Stimulated activated CD8-positive, alpha-beta memory T cell treated with anti-CD3 and anti-CD28 coated beads, Interleukin-15, amount 100 ng/mL, for 4 hours (primary cell): ENCODE measurements at places on chromosomes 6 and 20.

DNA sequence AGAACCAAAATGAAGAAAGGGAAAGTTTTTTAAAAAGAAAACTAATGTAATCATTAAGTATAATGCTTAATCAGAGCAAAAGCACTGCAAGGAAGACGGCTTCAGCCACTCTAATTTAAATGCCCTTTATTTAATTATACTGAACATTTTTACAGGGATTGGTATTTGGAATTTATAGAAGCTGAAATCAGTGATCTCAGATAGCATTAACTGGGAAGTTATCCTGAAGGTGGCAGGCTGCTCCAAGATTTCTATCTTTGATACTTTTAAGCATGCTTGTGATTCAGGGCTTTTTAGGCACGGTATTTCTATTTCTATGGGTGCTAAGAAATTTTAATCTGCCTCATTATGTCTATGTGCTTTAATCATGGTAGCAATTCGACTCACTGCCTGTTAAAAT is 1.3 kb upstream of the NDUFAF4 start:
- DNase-seq, result no peak

- DNase-seq, result no peak
These were observed 57.9 kb downstream of the SNAI1 start for GRCh38 chr20:50040432-50041245.

DNA sequence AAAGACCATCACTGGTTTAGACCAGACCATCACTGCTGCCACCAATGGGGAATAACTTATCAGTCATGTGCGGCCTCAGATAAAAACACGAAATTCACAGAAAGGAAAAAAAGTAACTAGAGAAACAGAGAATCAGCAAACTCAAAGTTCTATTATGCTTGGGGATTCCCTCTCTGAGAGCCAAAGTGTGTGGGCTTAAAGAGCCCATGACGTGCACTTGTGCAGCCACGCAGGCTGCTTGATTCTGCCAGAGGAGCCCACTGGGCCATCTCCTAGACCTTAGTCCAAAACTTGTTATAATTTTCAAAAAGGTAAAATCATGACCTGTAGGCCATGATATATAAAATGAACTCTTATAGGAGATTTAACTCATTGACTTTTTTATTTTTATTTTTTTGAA is 15.2 kb downstream of the RAB44 start:
- DNase-seq, result no peak

DNA sequence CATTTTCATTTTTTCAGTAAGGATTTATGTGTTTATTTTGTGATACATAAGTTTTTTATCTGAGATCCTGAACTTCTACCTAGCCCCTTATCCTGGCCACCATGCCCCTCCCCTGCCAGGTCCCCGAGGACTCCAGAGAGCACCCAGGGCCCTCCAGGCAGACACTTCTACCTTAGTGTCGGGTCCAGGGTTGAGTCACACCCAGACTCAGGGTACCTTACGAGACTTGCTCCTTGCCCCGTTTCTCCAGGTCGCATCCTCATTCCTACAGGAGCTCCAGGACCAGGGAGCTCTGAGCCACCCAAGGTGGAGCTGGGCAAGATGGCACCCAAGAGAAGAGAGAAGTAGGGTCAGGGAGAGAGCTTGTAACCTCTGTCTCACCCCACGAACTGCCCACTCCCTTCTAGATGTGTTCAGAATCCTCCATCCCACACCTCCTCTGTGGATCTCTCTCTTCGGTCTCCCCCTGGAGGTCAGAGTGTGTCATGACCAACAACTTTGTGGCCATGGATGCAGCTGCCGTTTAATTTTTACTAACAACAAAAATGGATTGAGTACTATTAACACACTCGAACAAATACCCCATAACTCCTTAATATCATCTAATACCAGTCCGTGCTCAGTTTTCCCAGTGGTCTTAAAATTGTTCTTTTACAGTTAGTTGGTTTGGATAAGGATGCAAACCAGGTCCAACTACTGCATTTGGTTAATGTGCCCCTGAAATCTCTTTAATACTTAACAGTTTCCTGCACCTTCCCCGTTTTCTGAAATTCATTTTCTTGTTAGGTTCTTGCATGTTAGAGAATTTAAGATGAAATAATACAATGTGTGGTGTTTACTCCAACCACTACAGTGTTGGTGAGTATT is 130.6 kb upstream of the INSM1 start:
- DNase-seq, result no peak

- no peak for DNase-seq
These were observed 435.7 kb upstream of the FKBP1C start for GRCh38 chr6:62775427-62776022.

DNA sequence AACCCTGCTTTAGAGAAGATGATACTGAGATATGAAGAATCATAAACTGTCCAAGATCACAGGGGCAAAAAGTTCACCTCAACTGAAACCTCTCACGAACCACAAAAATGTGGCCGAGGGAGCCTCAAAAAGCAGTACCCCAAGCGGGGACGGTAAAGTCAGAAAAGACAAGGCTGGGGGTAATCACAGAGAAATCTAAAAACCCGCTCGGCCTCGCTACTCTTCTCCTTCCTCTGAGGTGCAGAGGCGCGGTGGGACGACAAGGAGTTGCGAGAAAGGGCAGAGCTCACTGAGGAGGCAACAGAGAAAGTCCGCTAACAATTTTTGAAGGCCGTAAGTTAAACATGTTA is 356 bp upstream of the IRAK1BP1 start:
- no peak for DNase-seq

DNA sequence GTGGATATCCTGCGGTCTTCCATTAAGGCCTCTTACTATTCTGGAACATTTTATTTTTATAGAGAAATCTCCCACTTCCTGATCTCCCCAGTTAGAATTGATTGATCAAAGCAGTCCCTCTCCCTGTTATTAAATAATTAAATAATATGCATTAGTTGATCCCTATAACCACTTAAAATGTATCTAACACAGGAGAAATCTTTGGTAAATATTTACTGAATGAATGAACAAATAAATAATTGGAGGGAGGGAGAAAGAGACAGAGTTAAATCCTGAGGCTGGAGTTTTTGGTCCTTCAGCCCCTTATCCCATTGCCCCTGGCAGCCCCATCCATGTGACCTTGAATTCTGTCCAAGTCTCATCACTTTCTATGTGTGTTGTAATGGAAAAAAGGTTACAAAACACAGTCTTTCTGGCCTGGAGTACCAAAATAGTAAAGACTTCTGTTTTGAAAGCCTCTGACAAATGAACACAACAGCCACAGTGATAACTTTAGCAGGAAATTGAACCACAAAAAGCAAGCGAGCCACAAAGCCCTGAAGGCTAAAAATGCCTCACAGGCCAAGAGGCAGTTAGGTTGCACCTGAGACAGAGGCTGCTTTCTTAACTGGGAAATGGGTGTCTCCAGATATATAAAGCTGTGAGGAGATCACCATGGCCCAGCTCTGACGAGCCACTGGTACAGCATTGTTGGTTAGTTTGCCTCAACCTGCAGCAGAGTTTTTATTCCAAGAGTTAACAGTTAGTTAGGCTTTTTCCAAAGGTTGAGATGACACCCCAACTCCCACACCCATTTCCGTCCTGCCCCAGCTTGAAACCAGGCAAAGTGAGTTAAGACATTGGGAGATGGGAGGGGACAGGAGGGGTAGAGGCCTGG is 11.3 kb downstream of the NT5E start:
- peak; percentile 27 for DNase-seq

DNA sequence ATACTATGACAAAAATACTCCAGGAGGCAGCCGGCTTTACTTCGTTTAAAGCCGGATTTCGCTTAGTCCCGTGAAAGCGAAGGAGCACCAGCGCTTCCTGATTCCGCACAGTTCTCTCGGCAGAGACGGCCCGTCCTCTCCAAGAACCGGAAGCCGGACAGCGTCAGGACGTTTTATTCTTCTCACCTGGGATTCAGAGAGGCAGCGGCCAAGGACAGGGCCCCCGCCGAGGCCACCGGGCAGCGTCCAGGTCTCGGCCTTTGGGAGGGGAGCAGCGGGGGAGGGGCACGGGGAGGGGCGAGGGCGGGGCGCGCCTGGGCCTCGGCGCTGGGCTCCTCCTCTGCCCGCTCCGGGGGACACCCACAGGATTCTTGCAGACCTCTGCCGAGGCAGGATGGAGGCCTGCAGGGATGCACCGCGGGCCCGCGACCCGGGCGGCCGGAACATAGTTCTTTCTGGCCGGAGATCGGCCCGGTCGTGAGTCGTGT is 2.8 kb upstream of the DIDO1 start:
- DNase-seq, result no peak

DNA sequence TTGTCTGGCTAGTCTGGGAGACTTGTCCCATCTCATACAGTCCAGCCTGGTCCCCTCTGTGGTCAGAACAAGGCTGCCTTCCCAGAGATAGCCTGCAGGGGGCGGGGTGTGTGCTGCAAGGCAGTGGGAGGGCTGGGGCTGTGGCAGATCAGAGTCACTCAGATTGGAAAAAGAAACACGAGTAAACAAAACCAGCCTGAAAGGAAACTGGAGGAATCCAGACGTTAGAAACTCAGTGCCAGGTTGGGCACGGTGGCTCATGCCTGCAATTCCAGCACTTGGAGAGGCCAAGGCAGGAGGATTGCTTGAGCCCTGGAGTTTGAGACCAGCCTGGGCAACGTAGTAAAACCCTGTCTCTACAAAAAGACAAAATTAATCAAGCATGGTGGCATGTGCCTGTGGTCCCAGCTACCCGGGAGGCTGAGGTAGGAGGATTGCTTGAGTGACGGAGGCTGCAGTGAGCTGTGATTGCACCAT is 20.2 kb downstream of the LEMD2 start:
- DNase-seq, result peak; percentile 29

GRCh38 chr20:58892932-58893224 is 40.4 kb downstream of the GNAS start:
- DNase-seq, result no peak

GRCh38 chr6:133553652-133554051 is 312.5 kb downstream of the EYA4 start:
- no peak for DNase-seq

DNA sequence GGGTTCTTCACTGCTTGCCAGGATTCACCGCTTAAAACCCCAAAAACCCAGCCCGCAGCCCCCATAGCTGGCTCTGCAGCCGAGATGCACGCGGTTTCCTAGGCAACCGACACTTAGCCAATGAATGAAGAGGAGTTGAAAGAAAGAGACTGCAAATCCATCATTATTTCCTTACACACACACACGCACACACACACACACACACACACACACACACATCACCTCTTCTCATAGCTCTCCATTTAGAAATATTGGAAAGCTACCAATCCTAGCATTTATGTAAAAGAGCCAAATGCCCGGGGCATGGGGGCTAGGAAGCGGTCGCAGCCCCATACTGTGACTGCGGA is 3.4 kb upstream of the TUBB2B start:
- no peak for DNase-seq

DNA sequence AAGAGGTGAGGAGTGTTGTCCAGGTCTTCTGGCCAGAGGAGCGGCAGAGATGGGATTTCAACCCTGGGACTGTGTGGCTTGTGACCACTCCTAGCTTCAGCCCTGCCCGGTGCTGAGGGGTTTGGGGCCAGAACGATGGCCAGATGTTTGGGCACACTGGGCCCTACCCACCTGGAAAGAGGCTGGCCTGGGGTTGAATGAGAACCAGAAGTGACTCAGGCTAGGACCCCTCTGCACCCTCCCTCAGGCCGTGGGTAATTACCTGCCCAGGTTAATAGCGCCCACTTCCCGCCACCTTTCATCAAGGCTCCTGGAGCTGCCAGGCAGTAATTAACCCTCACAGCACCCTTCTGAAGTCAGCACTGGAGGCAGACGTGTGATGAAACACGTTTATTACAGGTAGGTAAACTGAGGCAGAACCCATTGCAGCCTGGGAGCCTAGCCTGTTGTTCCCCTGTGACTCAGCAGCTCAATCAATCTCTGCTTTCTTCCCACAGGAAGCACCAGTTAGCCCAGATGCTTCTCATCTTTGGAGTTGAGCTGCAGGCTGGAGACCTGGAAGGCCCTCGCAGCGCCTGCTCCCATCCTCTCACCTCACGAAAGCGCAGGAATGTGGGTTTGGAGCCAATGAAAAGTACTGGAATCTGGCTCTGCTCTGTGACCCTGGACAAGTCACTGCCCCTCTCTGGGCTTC is 120.8 kb downstream of the CEBPB start:
- no peak for DNase-seq

DNA sequence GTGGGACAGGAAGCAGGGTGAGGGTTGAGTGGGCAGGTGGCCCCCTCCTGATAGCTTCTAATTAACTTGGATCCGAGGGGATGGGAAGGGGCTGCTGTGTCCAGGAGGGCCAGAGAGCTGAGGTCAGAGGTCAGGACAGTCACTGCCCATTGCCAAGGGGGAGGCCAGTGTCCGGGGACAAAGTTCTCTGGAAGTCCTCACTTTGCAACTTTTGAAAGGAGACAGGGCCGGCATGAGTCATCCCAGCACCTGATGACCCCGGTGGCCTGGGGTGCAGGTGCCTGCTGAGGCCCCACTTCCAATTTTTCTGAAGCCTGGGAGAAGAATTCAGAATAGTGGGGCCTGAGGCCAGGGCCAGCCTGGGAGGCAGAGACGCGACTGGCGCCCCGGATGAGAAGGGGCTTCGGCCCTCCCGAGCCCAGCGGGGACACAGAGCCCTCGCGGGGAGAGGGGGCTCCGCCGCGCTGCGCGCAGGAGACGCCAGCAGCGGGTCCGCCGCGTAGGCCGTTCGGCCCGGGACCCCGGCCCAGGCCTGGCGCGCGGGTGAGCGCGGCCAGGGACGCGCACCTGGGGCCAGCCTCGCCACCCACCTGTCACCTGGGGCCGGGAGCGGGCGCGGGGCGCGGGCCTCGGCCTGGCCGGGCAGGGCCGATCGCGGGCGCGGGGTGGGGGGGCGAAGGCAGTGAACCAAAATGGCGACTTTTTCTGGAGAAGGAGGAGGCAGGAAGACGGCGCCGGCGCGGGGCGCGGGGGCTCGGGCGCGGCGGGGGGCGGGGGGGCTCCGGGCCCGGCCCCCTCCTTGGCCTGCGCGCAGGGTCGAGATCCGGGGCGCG is 586 bp downstream of the ZNF512B start:
- no peak for DNase-seq

GRCh38 chr6:133587546-133588160 is 301.3 kb upstream of the TCF21 start:
- DNase-seq, result no peak

- no peak for DNase-seq
These were observed 26.7 kb downstream of the ACSS1 start for GRCh38 chr20:25031241-25031640.

- DNase-seq, result no peak
These were observed 198.9 kb downstream of the CLIC5 start for GRCh38 chr6:45816674-45817297.

DNA sequence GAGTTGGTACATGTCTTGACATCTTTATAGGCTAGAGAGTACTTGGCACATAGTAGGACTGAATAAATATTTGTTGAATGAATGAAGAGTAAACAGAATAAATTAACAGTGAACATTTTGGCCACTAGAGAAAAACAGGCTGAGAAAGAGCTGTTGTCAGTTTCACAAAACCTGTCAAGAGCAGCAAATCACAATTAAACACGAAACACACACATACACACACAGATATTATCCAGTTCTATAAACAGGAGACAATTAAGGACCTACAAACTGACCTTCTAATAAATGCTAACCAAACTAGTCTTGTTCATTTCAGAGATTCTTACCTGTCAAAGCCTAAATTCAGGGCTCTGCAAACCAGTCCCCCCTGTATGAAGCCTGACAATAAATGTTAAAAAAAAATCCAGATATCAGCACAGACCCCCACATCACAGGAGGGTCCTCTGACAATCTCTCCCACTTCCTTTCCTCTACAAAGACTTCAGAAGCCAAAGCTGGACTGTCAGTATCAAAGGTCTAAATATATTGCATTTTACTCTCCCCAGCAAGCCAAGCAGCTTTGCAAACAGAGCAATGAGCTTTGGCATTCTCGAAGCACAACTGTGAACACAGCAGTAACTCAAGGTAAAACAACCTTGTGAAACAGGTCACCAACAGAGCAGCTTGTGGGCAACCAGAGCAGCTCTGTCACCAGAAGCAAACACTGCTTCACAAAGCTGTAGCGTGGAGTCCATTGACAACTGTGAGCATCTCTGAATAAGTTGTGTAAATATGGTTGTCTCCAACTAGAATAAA is 229.9 kb downstream of the TBXT start:
- DNase-seq, result no peak
